EH (cell line): ENCODE measurements at places on chromosomes 7 and 10.

GRCh38 chr7:125561006-125561405 is 631.4 kb upstream of the POT1 start:
- DNase-seq, result no peak

DNA sequence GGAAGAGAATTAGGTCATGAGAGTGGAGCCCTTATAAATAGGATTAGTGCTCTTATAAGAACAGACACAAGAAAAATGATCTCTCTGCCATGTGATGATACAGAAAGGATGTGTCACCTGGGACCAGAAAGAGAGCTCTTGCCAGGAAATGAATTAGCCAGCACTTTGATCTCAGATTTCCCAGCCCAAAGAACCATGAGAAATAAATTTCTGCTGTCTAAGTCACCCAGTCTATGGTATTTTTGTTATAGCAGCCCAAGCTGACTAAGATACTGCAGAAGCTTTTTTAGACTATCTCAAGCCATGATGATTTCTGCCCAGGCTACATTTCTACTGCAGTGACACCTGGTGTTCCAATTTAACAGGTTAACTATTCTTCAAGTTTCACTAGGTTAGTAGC is 84.8 kb downstream of the RSU1 start:
- DNase-seq, result no peak

- peak; percentile 22 for DNase-seq
Observed at GRCh38 chr10:118471863-118472262, 123.6 kb downstream of the PRLHR start.

GRCh38 chr7:129877146-129877792 is 75.5 kb downstream of the UBE2H start:
- no peak for DNase-seq
